ENCODE measurements at places on chromosomes 5 and 9.

DNA sequence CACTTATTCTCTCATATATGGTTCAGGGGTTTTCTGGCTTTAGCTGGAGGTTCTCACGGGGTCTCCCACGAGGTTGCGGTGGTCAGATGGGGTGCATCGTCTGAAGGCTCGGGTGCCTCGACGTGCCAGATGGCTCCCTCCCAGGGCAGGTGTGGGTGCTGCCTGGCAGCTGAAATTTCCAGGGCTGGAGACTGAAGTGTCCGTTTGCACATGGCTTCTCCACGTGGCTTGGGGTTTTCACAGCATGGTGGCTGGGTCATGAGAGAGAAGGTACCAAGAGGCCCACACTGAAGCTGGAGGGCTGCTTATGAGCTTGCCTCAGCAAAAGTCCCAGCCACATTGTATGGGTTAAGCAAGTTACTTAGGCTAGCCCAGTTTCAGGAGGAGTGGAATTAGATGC is 218.6 kb downstream of the AGTPBP1 start:
- no peak for DNase-seq

DNA sequence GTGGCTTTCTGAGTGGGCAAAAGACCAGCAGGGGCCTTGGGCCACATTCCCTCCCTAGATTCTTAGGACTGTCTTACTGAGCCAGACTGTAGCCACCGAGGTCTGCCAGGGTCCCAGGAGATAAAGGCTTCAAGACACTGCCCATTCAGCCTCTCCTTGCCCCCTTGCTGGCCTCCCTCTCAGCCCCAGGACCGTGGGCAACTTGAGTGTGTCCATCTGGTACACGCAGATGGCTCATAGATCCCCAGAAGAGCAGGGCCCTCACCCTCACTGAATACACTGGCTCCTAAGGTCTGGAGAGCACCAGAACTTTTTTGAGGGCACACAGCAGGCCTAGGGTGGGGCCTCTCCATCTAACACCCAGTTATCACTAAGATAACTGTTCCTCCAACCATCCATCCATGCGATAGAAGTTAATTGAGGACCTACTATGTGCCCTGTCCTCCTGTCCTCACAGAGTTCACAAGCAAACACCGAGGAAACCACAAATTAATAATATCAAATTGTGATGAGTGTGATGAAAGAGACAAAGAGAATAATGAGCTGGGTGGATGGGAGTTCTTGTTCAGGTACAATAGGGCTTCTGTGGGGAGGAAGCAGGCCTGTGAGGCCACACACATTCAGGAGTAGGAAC is 4.9 kb upstream of the PDGFRB start:
- DNase-seq = no peak

GRCh38 chr5:55858104-55858503 is 6.9 kb downstream of the IL31RA start:
- no peak for DNase-seq

DNA sequence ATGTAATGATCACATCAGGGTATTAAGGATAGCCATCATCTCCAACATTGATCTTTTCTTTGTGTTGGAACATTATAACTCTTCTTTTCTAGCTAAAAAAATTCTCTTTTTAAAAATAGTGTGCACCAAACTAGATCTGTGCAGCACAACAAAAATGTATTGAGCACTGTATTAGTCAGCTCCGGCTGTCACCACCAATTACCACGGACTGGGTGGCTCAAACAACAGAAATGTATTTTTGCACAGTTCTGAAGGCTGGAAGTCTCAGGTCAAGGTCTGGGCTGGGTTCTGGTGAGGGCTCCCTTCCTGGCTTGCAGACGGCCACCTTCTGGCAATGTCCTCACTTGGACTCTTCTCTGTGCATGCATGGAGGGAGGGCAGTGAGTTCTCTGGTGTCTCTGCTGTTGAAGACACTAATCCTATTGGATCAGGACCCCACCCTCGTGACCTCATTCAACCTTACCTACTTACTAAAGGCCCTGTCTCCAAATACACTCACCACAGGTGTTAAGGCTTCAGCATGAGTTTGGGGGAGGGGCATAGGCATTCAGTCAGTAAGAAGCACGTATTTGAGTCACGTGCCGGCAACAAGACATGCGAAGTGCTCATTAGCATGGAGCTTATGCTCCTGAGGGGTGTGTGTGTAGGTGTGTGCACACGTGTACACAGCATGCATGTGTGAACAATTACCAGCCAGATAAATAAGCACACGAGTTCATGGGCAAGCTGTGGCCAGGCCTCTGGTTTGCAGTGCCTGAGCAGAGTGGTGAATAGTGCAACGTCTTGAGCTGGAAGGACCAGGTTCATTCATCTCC is 89.4 kb upstream of the SH3PXD2B start:
- no peak for DNase-seq

- DNase-seq = no peak
These were observed 225.2 kb downstream of the WDR70 start for GRCh38 chr5:37604290-37604689.

GRCh38 chr5:50665091-50665490 is 1.3 kb upstream of the PARP8 start:
- DNase-seq = no peak

- no peak for DNase-seq
These were observed 25.5 kb downstream of the OLFML2A start for GRCh38 chr9:124802426-124802825.

- no peak for DNase-seq
These were observed 80.2 kb downstream of the FGF18 start for GRCh38 chr5:171499611-171500010.

- no peak for DNase-seq
These were observed 180.9 kb downstream of the ZNF462 start for GRCh38 chr9:107043886-107044285.

- no peak for DNase-seq
These were observed 33.4 kb upstream of the PPP3R2 start for GRCh38 chr9:101628173-101628572.

- DNase-seq = no peak
These were observed 7.6 kb downstream of the CD180 start for GRCh38 chr5:67189079-67189354.

- DNase-seq = no peak
These were observed 361.8 kb downstream of the CDH18 start for GRCh38 chr5:19626211-19626610.

GRCh38 chr5:149881874-149882273 is 62.7 kb downstream of the PDE6A start:
- DNase-seq = no peak

DNA sequence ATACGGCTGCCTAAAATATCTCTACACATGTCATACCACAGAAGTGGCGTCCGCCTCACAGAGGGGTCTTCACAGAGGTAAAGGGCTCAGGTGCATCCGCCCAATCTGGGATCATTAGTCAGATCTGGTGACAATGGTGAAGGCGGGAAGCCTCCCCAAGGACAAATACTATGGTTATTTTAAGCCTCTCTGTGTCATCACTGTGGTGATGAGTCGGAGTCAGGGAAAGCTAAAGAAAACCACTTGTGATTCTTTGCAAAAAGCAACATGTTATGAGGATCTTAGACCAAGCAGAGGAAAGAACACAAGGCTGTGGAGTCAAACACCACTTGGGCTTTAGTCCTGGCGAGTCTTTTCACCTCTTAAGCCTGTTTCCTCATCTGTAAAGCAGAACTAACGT is 190.4 kb downstream of the DRD1 start:
- no peak for DNase-seq

DNA sequence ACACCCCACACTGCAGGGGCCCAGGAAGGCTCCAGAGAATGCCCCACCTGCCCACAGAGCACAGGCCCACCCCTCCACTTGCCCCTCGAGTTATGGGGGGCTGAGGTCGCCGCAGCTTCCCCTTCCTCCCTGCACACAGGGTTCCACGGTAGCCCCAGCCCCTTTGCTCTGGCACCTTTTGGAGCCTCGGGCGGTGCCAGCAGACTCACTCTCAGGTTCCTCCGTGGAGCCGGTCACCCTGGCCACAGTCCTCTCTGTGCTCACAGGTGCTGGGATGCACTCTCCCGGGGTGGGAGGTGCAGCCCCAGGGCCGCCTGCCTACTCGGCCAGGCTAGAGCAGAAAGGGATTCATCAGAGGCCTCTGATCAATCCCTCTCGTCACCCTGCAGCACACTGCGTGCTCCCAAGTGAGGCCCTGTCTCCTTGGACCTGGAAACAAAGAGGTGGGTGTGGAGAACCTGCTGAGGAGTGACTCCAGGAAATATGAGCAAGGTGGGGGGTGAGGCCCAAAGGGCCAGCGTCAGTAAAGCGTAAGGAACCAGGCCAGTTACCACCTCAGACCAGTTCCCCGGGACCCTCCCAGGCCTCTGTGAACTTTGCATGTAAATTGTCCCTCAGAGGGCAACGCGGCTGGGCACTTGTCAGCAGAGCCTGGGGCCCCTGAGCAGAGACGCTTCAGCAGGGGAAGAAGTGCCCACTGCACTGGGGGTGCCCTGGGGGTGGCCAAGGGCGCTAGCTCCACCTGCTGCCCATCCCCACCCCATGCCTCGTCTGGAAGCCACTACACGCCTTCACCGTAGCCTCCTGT is 167.8 kb downstream of the OLFM1 start:
- DNase-seq = no peak

- no peak for DNase-seq
These were observed 33.6 kb downstream of the ZNF608 start for GRCh38 chr5:124712731-124713305.

Data from activated CD4-positive, alpha-beta T cell treated with anti-CD3 and anti-CD28 coated beads, Interleukin-2, amount 50 U/mL, for 24 hours (primary cell).